ENCODE measurements at places on chromosomes 4 and X. TPM values are rescaled to one million over a fixed set of nuclear protein-coding genes. Genes with fewer than 3 reads are reported as not detected.

The UGT2B10 gene
- total RNA-seq: not detected

The CXorf51B gene
- not detected for total RNA-seq

The GASK1B gene
- total RNA-seq: 30.6 TPM

The TLR1 gene
- total RNA-seq: 2.5 TPM

The MEPE gene
- total RNA-seq: not detected

The CA5B gene
- total RNA-seq: 9.8 TPM

The HAND2 gene
- 22.7 TPM for total RNA-seq

The RTL9 gene
- total RNA-seq: 0.11 TPM

The RBM46 gene
- not detected for total RNA-seq

The IL13RA2 gene
- 100 TPM for total RNA-seq

The HSD17B10 gene
- 60.2 TPM for total RNA-seq

The GAGE1 gene
- not detected for total RNA-seq

The PCDH11X gene
- not detected for total RNA-seq

The PAGE1 gene
- not detected for total RNA-seq

The SPIN4 gene
- total RNA-seq: 2.6 TPM

The SOWAHB gene
- total RNA-seq: not detected

The LNX1 gene
- total RNA-seq: 0.11 TPM

The CT83 gene
- not detected for total RNA-seq

The CTAG1B gene
- not detected for total RNA-seq

The PABPC1L2B gene
- not detected for total RNA-seq

The PNCK gene
- 1.2 TPM for total RNA-seq

The LPAR4 gene
- 0.12 TPM for total RNA-seq

The UNC5C gene
- total RNA-seq: under 0.01 TPM

The MORC4 gene
- total RNA-seq: 48.6 TPM

The TAF7L gene
- total RNA-seq: 1.9 TPM

The FDCSP gene
- not detected for total RNA-seq

The MUC7 gene
- total RNA-seq: not detected

The CXCL10 gene
- not detected for total RNA-seq

The AKAP4 gene
- not detected for total RNA-seq

The F11 gene
- total RNA-seq: not detected

The CHRNA9 gene
- 0.12 TPM for total RNA-seq

The TKTL1 gene
- total RNA-seq: not detected

The DDX53 gene
- not detected for total RNA-seq

The TRIM2 gene
- total RNA-seq: 68.0 TPM

The CLDN22 gene
- not detected for total RNA-seq

The AADAT gene
- total RNA-seq: 4.6 TPM

The DMP1 gene
- total RNA-seq: not detected

The DCAF4L1 gene
- 0.11 TPM for total RNA-seq

The CCDC120 gene
- total RNA-seq: 0.11 TPM

The ALB gene
- 0.12 TPM for total RNA-seq

The PLXNA3 gene
- 19.2 TPM for total RNA-seq

The LUZP4 gene
- total RNA-seq: not detected

The AGTR2 gene
- total RNA-seq: not detected

The GTPBP6 gene
- 51.8 TPM for total RNA-seq

The XAGE3 gene
- not detected for total RNA-seq

The SMIM10 gene
- 5.9 TPM for total RNA-seq

The TLR6 gene
- total RNA-seq: 3.0 TPM

The EXOC1L gene
- total RNA-seq: not detected

The OPRPN gene
- total RNA-seq: not detected

The LRCH2 gene
- total RNA-seq: 15.8 TPM

The PCDH10 gene
- 1.7 TPM for total RNA-seq

The BRCC3 gene
- total RNA-seq: 14.4 TPM

The ART3 gene
- total RNA-seq: not detected

The POU3F4 gene
- total RNA-seq: not detected

The RHOXF2B gene
- not detected for total RNA-seq

The FAM184B gene
- under 0.01 TPM for total RNA-seq

The MAGED4B gene
- total RNA-seq: 19.7 TPM

The GRIPAP1 gene
- 29.9 TPM for total RNA-seq
